ENCODE measurements at places on chromosomes 1 and 21.
A peak's percentile ranks its signal among the peaks of the same experiment; 100 is the strongest.

DNA sequence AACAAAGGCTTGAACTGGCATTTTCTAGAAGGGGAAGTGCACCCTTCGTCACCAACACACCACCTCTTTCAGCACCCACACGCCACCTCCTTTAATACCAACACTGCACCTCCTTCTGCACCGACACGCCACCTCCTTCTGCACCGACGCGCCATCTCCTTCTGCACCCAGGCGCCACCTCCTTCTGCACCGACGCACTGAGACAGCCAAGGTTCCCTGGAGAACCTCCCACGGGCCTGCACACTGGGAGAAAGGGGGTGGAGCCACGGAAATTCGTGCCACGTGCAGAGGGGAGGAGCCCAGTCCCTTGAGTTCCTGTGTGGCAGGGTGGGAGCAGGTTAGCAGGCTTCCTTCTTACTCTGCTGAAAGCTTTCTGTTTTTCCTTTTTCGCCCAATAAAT lies 327.9 kb upstream of the C1orf174 start:
- no peak for DNase-seq

GRCh38 chr1:36516372-36517010 lies 33.8 kb upstream of the CSF3R start:
- DNase-seq: peak; percentile 55

- DNase-seq: peak; percentile 67
These were observed 51.2 kb upstream of the SYNC start for GRCh38 chr1:32753532-32754316.

DNA sequence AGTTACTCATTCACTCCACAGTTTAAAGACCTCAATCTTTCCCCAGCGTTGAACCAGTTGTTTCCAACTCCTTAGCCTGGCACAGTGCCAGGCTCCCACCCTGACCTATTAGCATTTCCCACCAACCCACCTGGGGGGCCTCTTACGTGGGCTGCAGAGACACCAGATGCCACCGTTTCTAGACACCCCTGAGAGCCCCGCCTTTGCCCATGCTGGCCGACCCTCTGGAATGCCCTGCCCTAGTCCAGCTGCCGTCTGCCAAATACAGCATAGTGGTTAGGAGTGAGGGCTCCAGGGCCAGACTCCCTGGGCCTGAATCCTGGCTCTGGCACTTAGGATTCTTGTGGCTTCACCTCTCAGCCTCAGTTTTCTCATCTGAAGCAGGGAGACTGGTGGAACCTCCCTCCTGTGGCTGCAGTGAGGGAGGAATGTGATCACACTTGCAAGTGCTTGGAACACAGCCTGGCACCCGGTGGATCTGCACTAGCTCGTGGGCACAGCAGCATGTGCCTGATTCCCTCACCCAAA lies 65.2 kb downstream of the TMCO4 start:
- DNase-seq: no peak

- DNase-seq: no peak
These were observed 3.1 kb downstream of the C1orf198 start for GRCh38 chr1:230865062-230865817.

GRCh38 chr1:105260001-105260400 lies 1510.3 kb downstream of the AMY1C start:
- no peak for DNase-seq

DNA sequence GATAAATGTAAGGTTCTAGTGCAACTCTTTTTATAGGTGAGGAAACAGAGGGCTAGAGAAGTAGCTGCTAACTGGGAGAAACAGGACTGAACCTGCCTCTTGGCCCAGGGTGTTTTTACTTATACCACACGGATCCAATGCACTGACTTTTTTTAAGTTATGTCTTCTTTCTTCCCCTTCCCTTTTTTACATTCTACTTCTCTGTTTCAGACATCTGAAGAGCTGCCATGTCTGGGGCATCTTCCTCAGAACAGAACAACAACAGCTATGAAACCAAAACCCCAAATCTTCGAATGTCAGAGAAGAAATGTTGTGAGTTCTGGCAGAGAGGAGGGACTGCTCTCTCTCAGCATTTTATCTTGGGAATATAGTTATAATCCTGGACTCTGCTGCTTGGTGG lies 1.4 kb downstream of the PFKFB2 start:
- no peak for DNase-seq

Measured in cerebellar cortex (tissue), 1 donor.